ENCODE measurements at places on chromosomes 16 and 17.

GRCh38 chr17:4499431-4500190, 930 bp downstream of the SPNS2 start:
- no peak for DNase-seq

GRCh38 chr16:81711657-81712319, 67.3 kb upstream of the PLCG2 start:
- no peak for DNase-seq

- DNase-seq: no peak
These were observed 56.0 kb downstream of the RAP1GAP2 start for GRCh38 chr17:2852221-2852620.

GRCh38 chr17:34156741-34157589, 98.1 kb upstream of the CCL2 start:
- DNase-seq: peak; percentile 30

GRCh38 chr16:72287649-72288048, 115.7 kb upstream of the PMFBP1 start:
- DNase-seq: no peak
